DMS53 (cell line): ENCODE measurements at places on chromosomes 11 and 22.

DNA sequence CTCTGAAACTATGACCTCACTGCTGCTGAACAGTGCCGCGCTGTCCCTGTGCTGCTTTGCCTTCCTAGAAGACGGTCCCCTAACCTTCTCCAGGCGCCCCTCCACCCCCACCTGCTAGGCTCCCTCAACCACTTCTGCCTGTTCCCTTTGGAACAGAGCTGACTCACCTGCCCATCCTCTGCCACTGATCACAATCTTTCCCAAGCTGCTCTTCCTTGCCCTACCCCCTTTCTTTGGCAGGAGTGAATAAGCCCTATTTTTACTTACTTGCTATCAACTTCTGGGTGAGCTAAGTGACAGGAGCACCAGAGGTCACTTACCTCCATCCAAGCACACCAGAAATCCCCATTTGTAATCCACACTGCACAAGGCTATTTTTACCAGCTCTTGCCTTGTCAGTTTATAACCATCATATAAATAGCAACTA lies 116.0 kb upstream of the BID start:
- no peak for DNase-seq

- peak; percentile 66 for DNase-seq
Measured at GRCh38 chr11:45669146-45669545, 3.7 kb upstream of the CHST1 start.

- no peak for DNase-seq
Measured at GRCh38 chr11:62830904-62831519, 839 bp downstream of the STX5 start.

GRCh38 chr11:129061492-129062230 lies 119.0 kb upstream of the TP53AIP1 start:
- no peak for DNase-seq

GRCh38 chr11:8230921-8231847 lies 32.5 kb downstream of the LMO1 start:
- DNase-seq = no peak

- no peak for DNase-seq
Measured at GRCh38 chr11:68932358-68932757, 28.7 kb downstream of the IGHMBP2 start.

DNA sequence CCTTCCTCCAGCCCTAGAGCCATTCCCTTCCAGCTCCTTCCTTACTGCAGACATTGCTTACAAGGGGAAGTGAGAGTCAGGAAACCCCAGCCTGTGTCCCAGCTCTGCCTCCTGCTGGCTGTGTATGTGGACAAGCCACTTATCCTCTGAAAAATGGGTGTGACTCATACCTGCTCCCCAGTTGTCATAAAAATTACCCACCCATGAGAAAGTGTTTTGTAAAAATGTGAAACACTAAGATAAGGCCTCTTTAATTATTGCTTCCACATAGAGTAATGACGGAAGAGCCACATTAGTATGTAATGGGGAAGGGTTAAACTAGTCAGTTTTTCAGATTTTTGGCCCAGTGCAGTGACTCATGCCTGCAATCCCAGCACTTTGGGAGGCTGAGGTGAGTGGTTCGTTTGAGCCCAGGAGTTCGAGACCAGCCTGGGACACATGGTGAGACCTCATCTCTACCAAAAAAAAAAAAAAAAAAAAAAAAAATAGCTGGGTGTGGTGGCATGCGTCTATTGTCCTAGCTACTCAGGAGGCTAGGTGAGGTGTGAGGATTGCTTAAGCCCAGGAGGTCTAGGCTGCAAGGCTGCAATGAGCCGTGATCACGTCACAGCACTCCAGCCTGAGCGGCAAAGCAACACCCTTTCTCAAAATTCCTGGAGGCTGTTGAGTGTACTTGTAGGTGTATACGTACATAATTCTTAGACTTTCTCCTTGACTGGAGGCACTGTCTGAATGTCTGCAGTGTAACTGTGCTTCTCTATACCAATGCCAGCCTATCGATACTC lies 84.9 kb downstream of the CTTN start:
- peak; percentile 26 for DNase-seq

- DNase-seq = peak; percentile 21
Measured at GRCh38 chr11:63764679-63765647, 3.6 kb downstream of the ZFTA start.

DNA sequence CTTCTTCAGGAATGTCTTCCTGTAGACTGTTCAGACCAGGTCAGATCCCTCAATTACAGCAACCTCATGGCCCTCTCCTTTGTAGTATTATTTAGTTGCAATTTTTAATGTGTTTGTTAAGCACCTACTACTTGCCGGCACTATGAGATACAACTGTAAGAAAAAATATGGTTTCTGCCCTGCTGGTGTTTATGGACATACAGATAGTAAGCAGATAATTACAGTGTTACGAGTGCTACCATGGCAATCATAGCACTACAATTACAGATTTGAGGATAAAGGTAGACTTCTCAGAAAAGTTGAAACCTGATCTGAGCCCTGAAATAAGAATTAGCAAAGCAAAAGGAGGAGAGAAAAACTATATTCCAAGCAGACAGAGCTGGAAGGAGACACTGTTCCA lies 2.8 kb downstream of the LRRC51 start:
- no peak for DNase-seq

DNA sequence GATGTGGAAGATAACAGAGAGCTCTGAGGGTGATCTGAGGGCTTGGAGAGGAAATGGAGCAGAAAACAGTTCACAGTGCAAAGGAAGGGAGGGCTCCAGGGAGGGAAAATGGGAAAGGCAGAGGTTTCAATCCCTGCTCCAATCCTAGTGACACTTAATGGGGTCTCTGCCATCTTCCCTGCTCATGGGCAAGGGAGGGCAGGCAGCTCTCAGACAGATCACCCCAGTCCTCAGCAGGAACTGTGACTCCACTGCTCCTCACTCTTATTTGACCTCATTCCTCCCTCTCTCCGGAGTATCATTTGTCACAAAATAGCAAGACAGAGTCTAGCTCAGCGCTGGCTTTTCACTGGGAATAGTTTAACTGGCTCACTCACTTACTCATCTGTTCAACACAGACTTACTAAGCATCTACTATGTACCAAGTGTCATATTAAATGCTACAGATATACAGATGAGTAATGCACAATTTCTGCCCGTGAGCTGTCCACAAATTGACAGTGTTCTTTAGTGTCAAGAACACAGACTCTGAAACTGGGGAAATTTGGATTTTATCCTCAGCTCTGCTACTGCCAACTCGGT lies 817.4 kb downstream of the OPCML start:
- DNase-seq = no peak

DNA sequence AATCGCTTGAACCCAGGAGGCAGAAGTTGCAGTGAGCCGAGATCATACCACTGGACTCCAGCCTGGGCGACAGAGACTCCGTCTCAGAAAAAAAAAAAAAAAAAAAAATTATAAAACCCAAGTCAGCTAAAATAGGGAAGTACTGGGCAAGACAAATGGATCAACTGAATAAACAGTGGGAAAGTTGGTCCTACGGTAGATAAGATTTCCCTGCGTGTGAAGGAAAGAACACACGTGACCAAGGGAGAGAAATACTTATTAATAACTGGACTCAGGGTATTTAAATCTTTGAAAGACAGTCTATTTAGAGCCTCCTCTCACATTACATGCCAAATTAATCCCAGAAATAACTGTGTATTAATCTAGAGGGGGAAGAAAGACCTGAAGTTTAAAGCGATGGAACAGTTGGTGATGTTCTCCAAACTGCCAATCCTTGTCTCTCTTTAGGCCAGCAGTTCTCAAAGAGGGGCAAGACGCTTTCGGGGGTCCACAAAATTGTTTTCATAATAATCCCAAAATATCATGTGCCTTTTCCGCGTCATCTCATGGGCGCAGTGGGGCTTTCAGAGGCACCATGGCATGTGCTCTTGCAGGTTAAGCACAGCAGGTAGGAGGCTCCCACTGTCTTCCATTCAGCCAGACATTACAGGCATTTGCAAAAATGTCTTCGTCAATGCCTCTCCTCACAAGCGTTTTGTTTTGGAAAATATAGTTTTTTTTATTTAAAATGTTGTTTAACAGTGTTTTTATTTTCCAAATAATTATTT lies 6.6 kb downstream of the RTL6 start:
- no peak for DNase-seq

DNA sequence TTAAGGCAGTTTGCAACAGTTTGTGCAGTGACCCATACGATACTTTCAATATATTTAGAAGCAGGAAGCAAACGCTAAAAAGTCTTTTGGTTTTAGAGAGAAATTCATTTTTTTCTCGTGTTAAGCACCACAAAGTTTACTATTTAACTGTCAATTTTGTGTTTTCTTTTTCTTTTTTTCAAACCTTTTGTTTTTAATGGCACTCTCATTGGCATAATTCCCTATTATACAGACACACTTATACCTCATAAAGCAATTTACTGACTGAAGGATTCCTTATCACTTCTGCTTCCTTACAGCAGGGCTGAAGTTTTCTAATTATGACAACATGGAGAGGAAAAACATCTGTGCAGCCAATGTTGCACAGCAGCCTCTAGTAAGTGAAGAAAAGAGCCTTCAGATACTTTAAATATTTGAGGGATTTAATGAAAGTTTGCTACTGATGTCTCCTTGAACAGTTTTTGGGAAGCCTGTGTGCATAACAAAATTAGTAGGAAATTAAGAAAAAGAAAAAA lies 2191.2 kb downstream of the LRRC4C start:
- no peak for DNase-seq

DNA sequence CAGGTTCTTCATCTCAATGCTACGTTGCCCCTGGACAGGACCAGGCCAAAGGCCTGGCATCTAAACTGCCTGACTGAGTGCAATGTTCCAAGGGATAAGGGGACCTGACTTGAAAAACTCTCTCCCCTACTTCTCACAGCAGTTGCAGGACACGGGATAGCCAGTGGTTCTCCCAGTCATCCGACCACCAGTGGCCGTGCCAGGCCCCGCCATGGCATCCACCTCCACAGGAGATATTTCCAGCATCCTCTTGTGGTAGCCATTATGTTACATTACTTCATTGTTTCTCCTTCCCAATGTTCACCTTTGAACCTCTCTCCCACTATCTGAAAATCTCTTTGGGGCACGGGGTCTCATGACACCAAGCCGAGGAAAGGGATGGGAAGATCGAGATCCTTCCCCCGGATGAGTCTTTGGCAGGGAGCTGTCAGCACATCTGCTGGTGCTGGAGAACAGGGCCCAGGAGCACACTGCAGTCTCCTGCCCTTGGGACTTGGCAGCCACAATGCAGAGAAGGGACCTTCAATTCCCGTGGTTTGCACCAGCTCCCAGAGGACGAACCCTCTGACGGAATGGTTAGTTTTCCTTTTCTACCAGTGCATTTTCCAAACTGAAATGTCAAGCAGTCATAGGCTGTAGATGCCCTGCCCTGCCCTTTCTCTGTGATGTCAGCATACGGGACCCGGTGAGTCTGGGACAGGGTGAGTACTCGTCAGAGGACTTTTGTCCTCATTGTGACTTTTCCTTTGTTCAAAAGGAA lies 121.2 kb downstream of the ETS1 start:
- DNase-seq = no peak

- DNase-seq = peak; percentile 50
Measured at GRCh38 chr11:7428196-7428595, 57.1 kb upstream of the OLFML1 start.

DNA sequence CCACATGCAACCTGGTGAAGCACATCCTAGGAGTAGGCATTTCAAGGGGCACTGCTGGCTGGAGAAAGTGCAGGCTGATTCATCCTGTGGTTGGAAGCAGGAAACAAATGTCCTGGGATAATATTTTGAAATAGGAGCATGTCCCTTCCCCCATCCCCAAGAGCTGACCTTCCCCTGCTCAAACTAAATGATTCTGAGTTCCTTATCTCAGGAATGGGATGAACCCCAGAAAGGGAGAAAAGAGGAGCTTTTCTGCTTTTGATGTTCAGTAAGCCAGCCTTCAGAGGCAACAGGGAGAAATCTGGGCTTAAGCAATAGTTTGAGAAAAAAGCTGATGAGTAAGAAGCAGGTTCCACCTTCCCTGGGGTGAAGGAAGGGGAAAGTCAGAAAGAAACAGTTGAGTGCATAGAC lies 19.5 kb upstream of the SPON1 start:
- DNase-seq = peak; percentile 15

DNA sequence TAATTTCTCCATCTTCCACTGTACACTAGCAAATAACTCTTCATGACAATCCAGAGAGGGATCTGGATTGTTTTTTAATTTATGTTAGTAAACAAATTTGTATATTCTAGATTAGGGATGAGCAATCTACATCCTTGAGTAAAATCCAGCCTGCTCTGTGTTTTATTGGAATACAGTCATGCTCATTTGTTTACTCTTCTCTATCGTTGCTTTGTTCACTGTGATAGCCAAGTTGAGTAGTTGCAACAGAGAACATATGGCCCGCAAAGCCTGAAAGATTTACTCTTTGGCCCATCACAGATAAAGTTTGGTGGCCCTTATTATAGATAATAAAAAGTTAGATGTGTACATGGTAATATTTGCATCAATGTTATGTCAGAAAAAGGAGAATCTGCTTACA lies 6.2 kb upstream of the BLID start:
- DNase-seq = no peak

DNA sequence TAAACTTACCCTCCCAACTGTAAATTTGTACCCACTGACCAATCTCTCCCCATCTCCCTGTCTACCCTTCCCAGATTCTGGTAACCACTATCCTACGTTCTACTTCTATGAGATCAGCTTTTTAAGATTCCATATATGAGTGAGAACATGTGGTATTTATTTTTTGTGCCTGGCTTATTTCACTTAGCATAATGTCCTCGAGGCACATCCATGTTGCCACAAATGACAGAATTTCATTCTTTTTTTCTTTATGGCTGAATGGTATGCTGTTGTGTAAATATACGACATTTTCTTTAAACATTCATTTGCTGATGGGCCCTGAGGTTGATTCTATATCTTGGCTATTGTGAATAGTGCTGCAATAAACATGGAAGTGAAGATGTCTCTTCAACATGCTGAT lies 74.7 kb upstream of the RRM1 start:
- DNase-seq = no peak

- DNase-seq = no peak
Measured at GRCh38 chr11:46361283-46362155, 14.3 kb downstream of the DGKZ start.

GRCh38 chr22:37209140-37209845 lies 3.0 kb downstream of the SSTR3 start:
- DNase-seq = no peak

DNA sequence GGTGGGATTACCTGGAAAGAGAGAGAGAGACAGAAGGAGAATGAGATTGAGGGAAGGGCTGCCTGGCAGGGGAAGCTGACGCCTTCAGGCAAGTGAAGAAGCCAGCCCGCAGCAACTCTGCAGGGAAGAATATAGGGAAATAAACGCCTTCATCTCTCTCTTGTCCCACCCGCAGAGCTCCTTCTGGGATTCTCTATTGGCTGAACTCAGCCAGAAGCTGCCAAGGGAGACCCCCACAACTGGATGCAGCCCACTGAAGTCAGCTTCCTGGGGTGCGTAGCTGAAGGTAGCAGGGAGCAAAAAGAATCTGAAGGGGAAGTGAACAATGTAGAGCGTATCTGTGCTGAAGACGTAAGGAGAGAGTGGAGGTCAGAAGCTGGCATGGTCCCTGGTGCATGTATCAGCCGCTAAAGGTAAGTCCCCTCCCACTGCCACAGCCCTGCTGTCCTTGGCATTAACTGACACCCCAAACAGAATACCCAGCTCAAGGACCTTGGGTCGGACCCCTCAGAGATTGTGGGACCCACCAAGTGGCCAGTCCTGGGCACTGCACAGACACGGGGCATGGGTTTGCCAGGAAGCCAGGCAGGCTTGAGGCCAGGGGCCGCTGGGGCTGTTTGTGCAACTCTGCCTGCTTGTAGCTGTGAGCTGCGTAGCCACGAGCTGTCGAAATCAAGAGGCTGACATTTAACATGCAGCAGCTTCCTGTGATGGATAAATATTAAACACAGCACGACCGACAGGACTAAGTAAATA lies 469.9 kb downstream of the MN1 start:
- peak; percentile 3 for DNase-seq
